AG08395 (cell line): ENCODE measurements at places on chromosomes 7 and 10.

- no peak for DNase-seq
Measured at GRCh38 chr7:70285187-70285586, 686.9 kb downstream of the AUTS2 start.

- peak; percentile 35 for DNase-seq
Measured at GRCh38 chr10:42836771-42837468, 54.3 kb downstream of the BMS1 start.

- DNase-seq: no peak
Measured at GRCh38 chr10:62538606-62539005, 164.4 kb downstream of the ZNF365 start.

GRCh38 chr10:78563314-78563713, 505.5 kb upstream of the ZMIZ1 start:
- DNase-seq: no peak

DNA sequence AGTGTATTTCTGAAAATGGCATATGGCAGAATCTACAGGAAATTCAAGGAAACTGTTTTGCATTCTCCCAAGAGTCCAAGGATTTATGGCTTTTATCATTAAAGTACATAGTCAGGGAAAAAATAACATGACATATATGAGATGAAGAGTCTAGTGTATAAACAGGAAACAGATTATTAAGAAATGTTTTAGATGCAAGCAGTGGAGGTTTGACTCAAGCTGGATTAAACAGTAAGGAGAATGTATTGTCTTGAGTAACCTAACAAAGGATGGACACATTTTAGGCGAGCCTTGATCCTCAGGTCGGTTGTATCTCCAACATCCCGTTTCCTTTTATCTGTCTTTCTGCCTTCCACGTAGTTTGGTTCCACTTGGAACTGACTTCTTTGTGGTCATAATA, 17.9 kb downstream of the OR6B1 start:
- no peak for DNase-seq

GRCh38 chr7:121020249-121020988, 31.9 kb downstream of the CPED1 start:
- peak; percentile 56 for DNase-seq

GRCh38 chr7:132805766-132806165, 229.5 kb upstream of the PLXNA4 start:
- no peak for DNase-seq

- no peak for DNase-seq
Measured at GRCh38 chr10:6603142-6604125, 23.4 kb upstream of the PRKCQ start.

DNA sequence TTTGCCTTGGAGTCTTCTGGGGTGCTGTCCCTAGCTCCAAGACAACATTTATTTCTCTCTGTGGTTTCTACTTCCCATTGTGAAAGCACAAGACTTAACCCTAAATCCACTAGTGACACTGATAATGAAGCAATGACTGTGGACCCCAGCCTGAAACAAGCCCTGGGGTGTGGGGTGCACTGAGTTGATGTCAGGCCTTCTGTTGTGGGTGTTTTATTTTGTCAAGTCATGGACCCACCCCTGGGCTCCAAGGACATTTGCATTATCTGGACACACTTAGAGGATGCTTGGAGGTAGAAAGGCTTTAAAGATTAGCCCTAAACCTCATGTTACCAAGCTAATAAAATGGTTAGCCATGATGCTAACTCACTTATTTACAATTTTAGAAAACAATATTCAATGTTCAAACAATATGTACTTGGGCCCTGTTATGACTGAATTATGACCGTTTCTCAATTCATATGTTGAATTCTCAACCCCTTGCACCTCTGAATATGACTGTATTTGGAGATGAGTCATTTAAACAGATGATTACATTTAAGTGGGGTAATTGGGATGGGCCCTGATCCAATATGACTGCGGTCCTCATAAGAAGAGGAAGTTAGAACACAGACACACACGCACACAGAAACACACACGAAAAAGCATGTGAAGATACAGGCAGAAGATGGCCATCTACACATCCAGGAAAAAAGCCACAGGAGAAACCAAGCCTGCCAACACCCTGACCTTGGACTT, 137.2 kb upstream of the IGFBP3 start:
- no peak for DNase-seq

DNA sequence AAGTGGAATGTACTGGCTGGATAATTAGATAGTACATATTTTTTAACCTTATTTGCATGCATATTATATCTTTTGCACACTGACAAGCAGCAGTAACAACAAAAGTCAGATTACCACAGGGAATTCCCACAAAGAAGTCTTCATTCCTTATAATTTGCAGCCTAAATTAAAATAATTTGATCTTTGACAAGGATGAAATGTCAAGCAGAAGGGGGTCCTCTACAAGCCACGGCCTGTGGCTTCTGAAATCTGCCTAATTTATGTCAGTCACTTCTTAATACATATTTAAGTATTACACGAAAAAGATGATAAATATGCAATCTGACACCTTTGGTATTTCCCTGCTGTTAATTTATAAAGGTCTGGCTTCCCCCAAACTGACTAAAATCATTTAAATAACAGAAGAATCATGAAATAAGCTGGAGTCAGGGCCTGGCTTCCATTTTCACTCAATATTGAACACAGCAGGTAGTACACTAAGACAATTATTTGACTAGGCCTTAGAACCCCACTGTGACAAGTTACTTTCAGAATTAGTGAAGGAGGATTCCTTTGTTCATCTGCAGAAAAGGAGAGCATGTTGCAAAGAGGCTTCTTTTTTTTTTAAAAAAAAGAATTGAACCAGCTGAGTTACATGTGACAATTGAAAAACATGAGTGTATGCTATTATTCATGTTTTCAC, 351.1 kb upstream of the ETV1 start:
- no peak for DNase-seq

GRCh38 chr10:132578287-132578951, 40.8 kb downstream of the INPP5A start:
- DNase-seq: no peak

DNA sequence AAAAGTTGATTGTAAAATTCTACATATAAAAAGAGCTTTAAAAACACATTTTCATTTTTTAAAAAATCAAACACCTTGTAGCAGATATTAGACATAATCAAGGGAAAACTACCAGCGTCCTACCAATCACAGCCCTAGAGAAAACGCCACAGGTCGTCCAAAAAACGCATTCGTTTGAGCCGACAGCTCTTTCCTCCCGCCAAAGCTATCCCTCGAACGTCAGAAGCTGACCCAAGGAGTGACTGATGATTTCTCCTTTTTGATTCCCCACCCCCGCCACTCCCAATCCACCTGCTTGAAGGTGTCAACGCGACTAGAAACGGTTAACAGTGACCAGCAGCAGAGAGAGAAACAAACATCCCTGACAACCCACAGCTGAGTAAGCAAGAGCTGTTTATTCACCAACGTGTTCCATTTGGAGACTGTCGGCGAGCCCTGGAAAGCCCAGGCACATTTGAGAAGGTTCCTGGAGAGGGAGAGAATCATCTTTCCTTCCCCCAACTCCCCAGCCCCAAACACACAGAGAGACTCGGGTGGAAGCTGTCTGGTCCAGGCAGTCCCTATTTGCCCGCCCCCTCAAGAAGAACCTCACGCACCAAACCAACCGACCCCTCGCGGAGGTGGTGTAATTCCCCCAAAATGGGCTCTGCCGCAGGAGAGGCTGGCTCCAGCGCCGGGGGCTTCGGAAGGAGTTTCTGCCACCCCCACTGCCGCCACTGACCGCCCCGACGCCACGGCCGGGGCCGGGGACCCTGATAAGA, 622 bp downstream of the CPEB3 start:
- peak; percentile 28 for DNase-seq

DNA sequence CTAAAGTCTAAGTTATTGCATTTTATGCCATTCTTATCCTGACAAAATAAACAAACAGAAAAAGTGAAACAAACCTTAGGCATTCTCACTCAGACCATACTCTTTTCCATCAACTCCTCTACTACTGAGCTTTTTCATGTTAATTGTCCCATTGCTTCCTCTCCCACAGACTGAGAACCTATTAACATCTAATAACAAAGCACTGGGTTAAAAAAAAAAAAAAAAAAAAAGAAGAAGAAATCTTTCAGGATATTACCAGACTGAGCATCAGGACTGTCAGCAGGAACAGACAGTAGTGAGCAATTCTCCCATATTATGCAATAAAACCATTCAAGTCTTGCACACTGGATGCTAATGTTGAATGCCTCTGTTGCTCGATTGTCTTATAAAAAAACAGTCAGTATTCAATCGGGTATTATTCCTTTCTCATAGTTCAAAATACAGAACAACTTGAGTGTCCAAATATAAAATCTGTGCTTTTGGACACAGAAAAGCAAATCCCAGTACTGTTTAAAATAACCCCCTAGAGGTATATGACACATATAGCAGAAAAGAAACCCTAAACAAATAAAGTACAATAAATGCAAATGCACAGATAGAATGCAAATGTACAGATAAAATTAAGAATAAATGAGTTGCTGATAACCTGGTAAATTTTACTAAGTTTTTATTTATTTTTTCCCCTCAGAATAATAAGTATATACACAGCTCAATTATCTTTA, 531.3 kb upstream of the LRRTM3 start:
- no peak for DNase-seq

DNA sequence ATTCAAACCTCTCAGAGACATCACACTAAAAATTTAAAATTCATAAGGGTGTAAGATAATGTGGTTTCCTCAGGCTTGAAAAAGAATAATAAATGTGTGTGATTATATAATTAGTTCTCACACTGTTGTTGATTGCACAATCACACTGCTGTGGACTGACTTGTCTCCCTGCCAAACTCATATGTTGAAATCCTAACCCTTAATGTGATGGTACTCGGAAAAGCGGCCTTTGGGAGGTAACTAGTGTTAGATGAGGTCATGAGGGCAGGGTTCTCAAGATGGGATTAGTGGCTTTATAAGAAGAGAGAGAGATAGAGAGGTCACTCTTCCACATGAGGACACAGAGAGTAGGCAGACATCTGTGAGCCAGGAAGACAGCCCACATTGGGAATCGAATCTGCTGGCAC, 128.5 kb upstream of the COL1A2 start:
- DNase-seq: peak; percentile 43

DNA sequence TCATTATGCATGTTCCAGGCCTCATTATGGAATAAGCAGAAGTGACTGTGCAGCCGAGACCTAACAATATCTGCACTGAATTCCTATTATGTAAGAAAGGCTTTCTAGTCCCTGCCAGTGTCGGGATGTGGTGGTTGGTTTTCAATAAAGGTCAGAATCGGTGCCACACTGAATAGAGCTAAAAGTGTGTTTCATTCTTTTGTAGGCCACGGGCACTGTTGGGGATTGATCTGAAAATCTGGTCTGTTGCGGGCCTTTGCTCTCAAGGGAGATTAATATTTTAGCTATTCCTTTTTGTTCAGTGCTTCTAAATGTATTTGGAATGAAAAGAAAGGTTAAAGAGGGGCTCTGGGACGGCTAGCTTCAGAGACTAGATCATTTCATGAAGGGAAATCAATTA, 559.4 kb upstream of the GALNT17 start:
- no peak for DNase-seq

DNA sequence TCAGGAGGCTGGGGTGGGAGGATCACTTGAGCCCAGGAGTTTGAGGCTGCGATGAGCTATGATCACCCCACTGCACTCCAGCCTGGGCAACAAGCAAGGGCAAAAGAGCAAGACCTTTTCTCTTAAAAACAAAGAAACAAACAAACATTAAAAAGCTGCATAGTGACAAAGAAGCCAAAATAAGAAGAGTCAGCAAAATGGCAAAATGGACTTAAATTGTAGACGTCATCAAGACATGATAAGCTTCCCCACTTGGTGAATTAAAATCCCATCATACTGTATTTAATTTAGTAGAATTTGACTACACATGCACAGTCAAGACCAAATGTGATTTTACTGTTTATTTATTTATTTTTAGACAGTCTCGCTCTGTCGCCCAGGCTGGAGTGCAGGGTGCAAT, 48.8 kb upstream of the ATOH7 start:
- no peak for DNase-seq
